ENCODE measurements at places on chromosomes 4 and X. TPM values are rescaled to one million over a fixed set of nuclear protein-coding genes. Genes with fewer than 3 reads are reported as not detected.

DNA sequence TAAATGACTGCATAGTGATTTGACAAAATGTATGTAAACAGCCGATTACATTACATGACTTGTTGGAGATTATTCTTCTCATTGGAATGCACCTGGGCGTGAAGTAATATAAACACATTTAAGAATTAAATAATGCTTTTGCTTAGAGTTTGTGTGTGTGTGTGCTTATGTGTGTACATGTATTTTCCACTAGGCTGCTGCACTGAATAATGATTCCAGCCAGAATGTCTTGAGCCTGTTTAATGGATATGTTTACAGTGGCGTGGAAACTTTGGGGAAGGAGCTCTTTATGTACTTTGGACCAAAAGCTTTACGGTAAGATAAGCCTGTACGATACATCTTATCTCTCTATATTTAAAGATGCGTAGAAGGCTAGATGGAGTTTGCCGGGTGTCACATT lies 12.6 kb downstream of the NEIL3 start:
- no peak for DNase-seq

- DNase-seq, result no peak
Observed at GRCh38 chr4:8127051-8127826, 31.4 kb downstream of the ABLIM2 start.

GRCh38 chr4:138104284-138104680 lies 137.9 kb downstream of the SLC7A11 start:
- DNase-seq, result no peak

- no peak for DNase-seq
Observed at GRCh38 chrX:22691966-22692565, 307.7 kb upstream of the DDX53 start.

DNA sequence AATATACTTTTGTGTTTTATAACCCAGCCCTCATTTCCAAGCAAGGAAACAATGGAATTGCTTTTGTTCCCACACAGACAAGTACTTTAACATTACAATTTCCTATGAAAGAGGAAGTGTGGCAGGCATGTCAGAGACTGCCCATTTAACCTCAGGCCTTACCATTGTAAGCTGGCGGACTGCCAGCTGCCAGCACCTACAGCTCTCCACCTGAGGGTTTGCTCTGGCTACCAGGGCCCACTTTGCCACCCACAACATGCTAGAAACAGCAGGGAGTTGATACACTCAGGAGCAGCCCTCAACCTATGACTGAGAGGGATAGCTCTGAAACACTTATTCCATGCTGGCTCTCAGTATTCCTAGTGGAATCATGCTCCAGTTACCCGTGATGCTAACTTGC lies 152.3 kb upstream of the PRDX4 start:
- no peak for DNase-seq

GRCh38 chr4:137531986-137532868 lies at the start of gene PCDH18:
Gene PCDH18, minus strand, starts transcription at chr4:137532494. Its CDS starts 406 bp downstream, at chr4:137532088.
- peak; percentile 4 for DNase-seq

DNA sequence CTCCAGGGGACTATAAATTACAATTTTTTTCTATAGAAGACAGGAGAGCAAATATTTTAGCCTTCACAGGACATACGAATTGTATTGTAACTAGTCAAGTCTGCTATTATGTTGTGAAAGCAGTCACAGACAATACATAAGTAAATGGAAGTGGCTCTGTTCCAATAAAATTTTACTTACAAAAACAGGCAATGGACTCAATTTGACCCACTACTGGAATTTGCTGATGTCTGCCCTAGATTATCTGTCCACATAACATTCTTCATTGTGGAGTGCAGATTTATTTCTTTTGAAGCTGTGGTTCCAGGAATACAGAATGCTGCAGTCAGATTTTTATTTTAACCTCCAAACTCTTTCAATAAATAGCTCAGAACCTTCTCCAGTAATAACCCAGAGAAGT lies 330.3 kb downstream of the PPP4R3C start:
- no peak for DNase-seq

Gene FGFBP2
- total RNA-seq, result 8.3 TPM

Gene TDO2
- total RNA-seq, result not detected

Gene MID1IP1
- total RNA-seq, result 61.3 TPM

Gene PHEX
- 0.08 TPM for total RNA-seq

Data from naive thymus-derived CD4-positive, alpha-beta T cell (primary cell).